Tibial nerve (tissue), 4 donors: ENCODE measurements at places on chromosomes 1 and 21.

DNA sequence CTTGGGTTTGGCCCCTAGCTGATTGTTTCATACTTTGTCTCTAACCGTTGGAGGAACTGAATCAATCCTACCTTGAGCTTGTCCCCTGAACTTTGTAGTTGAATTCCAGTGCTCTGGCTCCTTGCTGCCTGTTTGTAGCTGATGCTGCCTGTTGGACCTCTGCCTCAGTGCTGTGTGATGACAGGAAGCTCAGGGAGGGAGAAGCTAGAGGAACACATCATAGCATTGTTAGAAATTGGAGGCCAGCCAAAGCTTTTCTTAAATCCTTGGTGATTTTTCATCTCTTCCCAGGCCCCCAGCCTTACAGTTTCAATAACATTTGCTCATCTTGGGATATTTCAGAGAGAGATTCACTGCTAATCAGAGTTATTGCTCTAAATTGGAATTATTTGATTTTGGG, 34.0 kb downstream of the MACF1 start:
- no peak for DNase-seq

DNA sequence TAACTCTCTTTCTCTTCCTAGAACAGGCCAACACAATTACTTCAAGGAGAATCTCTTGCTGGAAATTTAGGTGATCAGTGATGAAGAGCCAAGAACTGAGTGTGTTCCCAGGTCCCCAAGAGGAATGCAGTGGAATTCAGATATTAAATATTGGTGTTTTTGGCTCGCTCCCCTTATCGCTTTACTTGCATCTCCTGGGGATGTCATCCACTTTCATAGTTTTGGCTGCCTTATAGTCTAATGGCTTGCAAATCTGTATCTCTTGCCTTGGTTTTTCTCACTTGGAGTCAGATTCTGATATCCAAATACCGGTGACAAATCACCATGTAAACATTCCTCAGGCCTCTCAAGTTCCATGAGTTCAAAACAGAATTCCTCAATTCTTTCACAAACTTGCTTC, 151.0 kb upstream of the C1orf87 start:
- DNase-seq = no peak

GRCh38 chr1:205493241-205494085, 11.0 kb upstream of the CDK18 start:
- no peak for DNase-seq

- DNase-seq = no peak
Observed at GRCh38 chr1:172457479-172458130, 13.7 kb upstream of the PIGC start.

DNA sequence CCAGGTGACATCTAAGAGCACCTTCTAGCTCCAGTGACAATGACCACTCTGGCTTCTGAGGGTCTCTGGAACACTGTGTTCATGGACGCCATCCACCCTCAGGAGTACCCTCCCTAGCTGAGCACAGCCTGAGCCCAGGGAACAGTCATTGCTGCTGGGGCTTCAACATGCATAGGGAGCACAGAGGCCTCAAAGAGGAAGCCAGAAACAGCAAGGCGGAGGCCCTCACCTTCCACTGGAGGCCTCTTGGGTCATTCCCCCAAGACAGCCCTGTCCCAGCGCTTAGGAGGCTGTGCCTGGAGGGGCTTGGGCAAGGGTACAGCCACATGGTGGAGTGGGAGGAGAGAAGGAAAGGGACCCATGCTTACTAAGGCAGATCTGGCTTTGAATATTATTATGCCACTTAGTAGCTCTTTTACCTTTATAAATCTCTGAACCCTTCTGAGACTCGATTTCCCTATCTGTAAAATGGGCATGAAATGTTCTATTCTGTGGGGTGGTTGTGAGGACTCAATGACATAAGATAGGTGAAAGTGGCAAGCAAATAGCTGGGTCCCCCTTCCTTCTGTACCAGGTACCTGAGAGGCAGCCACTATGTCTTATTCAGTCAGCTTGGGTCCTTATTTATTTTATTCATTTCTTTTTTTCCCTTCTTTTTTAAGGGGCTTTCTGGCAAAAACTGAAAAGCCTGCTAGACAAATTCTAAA, 32.8 kb downstream of the PTAFR start:
- DNase-seq = no peak

GRCh38 chr1:8807004-8807403, 10.4 kb downstream of the RERE start:
- DNase-seq = no peak

DNA sequence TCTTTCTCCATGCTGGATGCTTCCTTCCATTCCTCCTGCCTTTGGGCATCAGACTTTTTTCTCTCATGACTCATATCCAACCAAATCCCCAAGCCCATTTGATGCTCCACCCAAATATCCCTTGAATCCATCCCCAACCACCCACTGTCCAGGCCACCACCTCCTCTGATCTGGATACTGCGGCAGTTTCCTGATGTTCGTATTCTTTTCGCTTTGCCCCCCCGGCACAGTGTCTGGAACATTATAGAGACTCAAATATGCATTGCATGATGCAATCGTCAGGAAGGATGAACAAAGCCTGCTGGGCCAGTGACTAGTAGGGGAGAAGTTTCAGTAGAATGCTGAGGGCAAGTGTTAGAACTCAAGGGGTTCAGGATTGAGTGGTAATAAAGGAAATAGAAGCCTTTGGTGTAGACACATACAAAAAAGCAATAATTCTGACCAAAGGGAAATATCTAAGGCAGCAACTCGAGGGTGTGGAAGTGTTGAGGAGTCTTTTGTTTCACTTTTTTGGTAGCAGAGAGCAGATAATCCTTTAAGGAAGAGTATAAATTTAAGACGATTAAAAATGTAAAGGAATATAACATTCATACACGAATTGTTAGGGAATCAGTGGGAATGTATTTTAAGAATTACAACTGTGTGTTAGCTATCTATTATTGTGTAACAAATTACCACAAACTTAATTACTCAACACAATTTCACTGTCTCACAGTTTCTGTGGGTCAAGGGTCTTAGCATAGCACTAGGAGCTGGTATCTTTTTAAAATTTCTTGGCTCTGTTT, 7.5 kb downstream of the S100A11 start:
- no peak for DNase-seq

DNA sequence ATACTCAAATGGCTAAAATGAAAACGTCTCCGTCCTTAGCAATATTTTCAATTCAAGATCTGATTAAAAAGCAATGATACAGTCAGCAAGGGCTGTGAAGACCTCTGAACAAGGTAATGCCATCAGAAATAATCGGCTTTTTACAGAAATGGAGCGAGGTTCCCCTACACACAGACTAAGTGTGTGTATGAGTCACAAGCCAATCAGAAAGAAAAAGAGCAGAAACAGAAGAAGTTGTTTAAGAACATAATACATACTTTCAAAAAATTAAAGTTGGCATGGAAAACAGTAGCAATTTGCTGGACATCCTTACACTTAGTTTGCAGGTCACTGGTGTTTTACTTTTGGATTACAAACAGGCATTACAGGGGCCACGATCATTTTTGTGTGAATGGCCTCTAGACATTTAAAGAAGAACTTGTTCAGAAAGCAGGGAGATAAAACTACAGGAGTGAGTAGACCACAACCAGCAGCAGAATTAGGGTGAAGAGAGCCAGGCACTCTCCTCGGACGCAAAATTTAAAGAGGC, 350.0 kb upstream of the RUNX1 start:
- DNase-seq = no peak

DNA sequence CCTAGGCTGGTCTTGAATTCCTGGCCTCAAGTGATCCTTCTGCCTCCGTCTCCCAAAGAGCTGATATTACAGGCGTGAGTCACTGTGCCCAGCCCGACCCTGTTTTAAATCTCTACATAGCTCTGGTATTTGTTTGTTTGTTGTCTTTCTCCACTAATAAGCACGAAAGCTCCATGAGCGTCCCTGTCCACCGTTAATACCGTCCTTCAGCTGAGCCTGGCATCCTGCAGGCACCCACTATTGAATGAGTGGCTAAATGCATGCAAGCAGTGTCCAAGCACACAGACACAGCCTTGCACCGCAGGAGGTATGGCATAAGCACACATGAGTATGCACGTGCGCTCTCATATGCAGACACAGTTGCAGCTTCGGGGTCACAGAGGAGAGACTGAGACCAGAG, 4.5 kb upstream of the COL16A1 start:
- no peak for DNase-seq

- DNase-seq = no peak
Observed at GRCh38 chr1:21027805-21028204, 148.9 kb downstream of the EIF4G3 start.

DNA sequence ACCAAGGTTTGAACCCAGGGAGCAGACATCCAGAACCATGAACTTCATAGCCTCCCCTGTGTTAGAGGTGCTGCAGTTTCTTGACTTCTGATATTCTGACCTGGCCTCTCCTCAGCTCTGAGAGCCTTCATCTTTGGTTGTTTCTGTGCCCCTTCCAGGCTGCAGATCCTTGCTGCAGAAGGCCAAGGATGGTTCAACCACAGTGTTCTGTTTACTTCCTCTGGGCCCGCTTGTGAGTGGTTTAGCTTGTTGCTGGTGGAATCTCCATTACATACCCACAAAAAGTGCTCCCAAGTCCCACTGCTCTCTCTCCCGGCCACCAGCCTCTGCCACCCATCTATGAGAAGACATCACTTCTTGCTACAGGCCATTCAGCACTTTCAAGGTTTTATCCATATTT, 9.0 kb upstream of the SLC2A7 start:
- DNase-seq = no peak

DNA sequence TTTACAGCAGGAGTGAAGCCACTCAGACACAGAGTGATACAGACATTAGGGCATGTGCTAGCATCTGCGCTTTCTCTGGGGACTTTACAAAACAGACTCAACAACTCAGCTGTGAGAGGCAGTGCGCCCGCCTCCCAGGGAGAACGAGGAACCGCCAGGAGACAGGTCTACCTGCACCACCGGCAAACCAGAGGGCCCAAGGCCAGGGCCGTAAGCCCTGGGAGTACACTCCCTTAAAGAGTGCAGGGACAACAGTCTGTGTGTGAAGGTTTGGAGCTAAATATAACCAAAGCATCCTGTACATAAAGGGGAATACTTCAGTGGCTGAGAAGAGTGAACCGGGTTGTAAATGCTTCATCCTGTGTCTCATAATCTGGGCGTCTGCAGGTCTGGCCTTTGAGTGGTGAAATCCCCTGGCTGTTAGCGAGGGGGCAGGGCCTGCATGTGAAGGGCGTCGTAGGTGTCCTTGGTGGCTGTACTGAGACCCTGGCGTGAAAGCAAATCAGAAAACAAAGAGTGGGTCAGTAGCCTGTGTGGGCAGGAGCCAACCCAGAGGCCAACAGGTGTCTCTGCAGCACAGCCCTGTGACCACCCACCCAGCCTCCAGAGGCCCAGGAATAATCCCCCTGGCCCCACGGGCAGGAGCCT, 86.9 kb downstream of the CD247 start:
- no peak for DNase-seq

DNA sequence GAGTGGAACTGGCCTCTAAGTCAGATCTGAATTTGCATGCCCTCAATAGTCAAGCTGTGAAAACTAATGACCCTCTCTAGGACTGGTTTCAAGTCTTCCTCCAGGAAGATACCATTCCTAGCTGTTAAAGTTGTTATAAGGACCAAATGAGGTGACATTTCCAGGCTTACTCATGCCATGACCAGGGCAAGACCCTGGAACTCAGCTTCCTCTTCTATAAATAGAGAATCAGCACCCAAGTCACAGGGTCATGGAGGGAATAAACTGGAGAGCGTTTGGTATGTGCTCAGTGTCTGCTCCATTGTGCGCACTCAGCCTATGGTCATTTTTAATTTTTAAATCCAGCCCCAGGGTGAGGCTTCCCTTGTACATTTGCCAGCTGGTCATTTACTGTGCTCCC, 2.5 kb downstream of the S100A9 start:
- no peak for DNase-seq

DNA sequence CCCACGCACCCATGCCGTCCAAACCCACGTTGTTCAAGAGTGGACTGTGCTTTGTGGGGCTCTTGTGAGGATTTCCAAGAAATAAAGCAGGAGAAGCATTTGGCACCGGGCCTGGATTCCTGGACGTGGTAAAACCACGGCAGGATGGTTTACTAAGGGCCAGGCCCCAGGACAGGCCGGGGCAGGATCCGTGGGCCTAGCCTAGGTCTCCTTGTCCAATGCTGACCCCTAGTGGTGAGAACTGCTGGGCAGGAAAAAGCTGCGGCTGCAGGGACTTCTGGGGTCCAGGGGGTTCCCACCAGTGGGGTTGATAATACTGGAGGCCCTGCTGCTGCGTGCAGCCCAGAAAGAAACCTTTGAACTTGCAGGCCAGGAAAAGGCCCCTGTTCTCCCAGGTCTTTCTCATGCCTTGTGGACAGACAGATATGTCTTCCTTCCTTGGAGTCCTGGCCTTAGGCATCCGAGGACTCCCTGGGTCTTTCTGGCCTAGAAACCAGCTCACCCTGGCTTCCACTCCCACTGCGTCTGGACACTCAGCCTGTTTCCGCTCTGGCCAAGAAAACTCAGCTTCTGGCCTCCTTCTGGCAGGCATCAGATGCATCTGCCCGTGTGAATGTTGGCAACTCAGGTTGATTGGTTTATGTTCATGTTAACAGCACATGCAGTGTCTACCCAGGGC, 106.9 kb upstream of the TMEM51 start:
- peak; percentile 42 for DNase-seq

DNA sequence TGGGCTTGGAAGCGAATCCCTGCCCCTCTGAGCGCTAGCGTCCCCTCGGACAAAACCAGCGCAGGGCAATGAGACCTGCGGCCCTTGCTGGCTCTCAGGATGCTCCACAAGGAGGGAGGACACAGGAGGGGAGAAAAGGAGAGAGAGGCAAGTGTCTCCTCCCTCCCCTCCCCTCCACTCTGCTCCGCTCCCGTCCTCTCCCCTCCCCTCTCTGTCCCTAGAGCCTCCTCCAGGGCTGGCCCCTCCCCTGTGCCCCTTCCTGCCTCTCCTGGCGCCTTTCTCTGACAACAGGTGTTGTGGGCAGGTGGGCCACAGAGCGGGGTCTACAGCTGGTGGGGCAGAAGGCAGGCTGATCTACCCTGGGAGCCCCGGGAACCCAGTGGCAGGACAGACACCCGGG, 35.2 kb downstream of the TP73 start:
- no peak for DNase-seq

GRCh38 chr21:41598561-41599431, 90.8 kb upstream of the TMPRSS2 start:
- DNase-seq = no peak

DNA sequence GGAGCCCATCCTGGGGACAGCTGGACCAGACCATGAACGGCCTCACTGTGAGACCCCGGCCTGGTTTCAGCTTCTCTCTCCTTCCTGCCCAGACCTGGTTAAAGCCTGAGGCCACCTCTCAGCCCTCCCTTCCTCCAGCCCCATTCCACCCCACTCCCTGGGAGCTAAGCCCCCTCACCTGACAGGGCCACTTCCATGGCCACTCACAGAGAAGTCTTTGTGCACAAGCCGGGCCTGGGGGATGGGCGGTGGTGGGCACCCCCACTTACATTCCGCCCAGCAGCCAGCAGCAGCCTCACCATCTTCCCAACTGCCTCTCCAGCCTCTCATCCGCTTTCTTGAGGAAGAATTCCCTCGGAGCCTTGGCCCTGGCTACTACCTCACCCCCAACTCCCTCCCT, 40.4 kb downstream of the RHBG start:
- no peak for DNase-seq

- no peak for DNase-seq
Observed at GRCh38 chr1:51926171-51926812, 47.8 kb upstream of the NRDC start.
